EH (cell line): ENCODE measurements at places on chromosomes 1 and 21.
A peak's percentile ranks its signal among the peaks of the same experiment; 100 is the strongest.

GRCh38 chr1:208851366-208851765 is 607.2 kb upstream of the PLXNA2 start:
- DNase-seq = no peak

- no peak for DNase-seq
Measured at GRCh38 chr1:26401891-26402290, 8.7 kb upstream of the LIN28A start.

GRCh38 chr1:9494936-9495758 is 44.1 kb upstream of the SLC25A33 start:
- peak; percentile 46 for DNase-seq

DNA sequence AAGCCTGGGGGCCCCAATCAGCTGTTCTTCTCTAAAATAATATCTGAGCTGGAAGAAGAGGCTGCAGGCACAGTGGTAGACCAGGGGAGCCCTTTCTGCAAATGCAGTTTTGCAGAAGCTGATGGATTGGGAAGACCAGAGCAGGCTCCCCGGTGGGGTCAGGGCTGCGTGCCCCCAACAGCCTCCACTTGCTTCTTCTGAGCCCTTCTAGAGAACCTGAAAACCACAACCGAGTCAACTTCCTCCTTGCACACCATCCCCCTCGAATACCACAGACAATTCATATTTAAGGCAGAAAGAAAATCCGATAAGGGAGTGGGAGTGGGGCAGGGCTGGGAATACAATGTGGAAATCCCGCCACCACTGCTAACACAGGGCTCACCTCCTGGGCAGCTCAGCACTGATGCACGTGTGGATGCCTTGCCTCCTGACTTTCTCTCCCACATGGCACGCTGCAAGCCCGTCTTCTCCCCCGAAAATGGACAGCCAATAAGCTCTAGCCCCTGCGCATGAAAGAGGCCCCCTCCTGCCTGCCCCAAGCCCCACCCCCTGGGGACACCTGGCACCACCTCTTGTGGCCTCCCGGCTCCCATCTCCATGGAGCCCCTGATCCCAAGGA is 25.4 kb upstream of the ALDH4A1 start:
- peak; percentile 48 for DNase-seq

DNA sequence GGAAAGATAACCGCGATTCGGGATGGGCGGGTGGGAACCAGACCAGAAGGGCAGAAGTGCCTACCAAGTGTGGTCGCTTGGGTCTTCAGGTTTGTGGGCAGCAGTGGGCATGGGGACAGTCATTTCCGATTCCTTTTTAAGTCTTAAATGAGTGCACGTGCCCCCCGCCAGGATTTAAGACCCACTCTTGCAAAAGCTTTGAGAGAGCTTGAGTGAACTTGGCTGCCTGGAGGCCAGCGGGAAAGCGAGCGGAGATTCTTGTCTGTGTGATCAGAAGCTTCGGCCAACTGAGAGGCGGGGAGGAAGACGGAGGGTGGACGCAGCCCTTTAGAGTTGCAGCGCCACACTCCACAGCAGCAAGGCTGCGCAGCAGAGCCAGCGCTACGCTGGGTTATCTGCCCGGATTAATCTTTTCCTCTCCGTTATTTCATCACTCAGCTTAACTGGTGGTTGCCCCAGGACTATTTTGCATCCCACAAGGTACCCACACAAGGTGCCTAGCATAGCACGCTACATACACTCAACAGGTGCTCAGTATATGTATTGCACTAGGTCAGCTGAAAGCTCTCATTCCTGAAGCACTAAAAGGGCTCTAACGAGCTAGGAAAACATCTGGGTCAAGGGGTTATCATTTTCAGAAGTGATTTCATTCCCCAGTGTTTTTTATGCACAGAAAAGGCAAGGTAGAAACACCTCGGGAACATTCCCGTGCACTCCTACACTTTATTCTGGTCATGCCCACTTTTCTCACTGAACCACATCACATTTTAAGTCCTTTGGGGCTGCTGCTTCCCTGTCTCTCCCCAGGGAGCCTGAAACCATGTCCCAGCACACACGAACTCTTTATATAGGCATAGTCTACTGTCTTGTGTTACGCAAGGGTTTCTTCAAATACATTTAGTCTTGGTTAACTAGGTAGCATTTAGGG is 1.5 kb upstream of the BATF3 start:
- DNase-seq = peak; percentile 69

DNA sequence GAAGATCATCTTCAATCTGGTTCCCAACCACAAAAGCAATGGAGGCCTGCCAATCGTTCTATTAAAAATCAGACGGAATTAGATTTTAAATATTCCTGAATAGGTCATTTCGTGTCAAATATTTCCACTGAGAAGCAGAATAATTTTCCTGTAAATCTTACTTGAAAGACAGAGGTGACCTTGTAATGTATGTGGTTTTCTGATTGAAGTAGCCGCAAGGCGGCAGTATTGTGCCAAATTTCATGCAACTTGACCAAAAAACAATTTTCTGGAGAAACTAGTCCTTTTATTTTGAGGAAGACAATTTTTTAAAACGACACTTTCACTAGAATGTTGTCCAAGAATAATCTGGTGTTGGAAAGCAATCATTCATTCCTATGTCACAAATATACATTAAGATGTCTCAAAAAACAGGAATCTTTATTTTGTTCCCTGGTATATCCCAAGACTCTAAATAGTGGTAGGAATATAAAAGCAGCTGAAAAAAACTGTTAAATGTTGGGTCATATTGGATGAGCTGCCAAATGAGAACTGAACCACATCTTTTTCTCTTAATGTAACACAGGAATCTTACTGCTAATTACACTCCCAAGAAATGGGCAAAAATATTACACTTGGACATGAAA is 33.6 kb downstream of the SPAG17 start:
- peak; percentile 65 for DNase-seq

- DNase-seq = peak; percentile 89
Measured at GRCh38 chr1:86788300-86789206, 84.2 kb downstream of the SH3GLB1 start.

DNA sequence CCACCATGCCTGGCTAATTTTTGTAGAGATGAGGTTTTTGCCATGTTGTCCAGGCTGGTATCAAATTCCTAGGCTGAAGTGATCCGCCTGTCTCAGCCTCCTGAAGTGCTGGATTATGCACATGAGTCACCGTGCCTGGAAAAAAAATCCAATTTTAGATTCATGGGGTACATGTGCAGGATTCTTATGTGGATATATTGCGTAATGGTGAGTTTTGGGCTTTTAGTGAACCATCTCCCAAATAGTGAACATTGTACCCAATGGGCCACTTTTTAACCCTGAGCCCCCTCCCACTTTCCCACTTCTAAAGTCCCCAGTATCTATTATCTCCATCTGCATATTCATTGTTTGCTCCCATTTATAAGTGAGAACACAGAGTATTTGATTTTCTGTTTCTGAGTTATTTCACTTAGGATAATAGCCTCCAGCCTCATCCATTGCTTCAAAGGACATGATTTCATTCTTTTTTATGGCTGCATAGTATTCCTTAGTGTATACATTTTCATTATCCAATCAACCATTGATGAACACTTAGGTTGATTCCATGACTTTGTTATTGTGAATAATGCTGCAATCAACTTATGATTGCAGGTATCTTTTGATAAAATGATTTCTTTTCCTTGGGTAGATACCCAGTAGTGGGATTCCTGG is 104.4 kb downstream of the MAP3K21 start:
- DNase-seq = no peak

GRCh38 chr1:77888081-77888780 is at the start of gene NEXN:
TSS of gene NEXN (plus strand) at chr1:77888624. CDS start at chr1:77916107, 27,483 bp downstream.
- peak; percentile 90 for DNase-seq

- no peak for DNase-seq
Measured at GRCh38 chr1:193131266-193131860, 9.5 kb downstream of the CDC73 start.

- DNase-seq = peak; percentile 52
Measured at GRCh38 chr1:151720554-151720953, 768 bp upstream of the RIIAD1 start.
